G401 (cell line): ENCODE measurements at places on chromosomes 4 and X.

GRCh38 chr4:32551943-32552342, 1831.8 kb downstream of the PCDH7 start:
- DNase-seq: no peak

GRCh38 chr4:73828956-73829355, 7.5 kb upstream of the CXCL6 start:
- DNase-seq: no peak

- no peak for DNase-seq
Measured at GRCh38 chr4:66949419-66949818, 595.9 kb downstream of the CENPC start.

DNA sequence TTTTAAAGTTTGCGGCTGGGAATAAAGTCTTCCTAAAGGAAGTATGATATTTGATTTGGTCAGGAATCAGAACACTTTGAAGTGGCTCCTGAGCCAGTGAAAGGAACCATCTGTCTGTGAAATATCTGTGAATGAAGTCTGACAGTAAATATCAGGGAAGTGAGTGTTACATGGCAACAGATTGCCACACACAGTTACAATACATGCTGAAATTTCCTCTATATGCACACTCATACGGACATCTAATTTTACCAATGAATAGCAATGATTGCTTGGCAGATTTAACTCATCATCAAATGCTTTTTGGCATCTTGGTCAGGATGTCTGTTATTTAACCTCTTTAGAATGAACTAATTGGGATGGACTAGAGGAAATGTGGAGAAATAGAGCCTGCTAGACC, 1023.8 kb downstream of the FAT4 start:
- DNase-seq: no peak

DNA sequence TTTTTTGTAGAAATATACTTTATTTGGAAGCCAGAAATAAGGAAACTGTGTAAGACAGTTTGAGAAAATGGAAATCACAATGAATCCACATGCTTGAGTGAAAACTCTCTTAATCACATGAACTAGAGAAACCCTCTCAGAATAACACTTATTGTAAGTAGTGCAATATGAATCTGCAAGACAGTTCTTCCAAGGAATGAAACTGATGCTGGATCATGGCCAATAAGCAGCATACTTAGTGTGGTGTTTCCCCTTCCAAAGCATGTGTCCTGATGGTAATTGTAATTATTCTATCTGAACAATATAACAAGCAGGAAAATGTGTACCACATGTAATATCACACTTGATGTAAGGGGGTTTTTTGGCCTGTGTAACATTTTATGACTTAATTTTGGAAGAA, 1870.5 kb upstream of the TENM3 start:
- DNase-seq: no peak

- DNase-seq: no peak
Measured at GRCh38 chr4:139913995-139914598, 239.9 kb downstream of the MAML3 start.

- no peak for DNase-seq
Measured at GRCh38 chr4:168199260-168199957, 107.1 kb downstream of the ANXA10 start.
